HFFc6 (cell line): ENCODE measurements at places on chromosomes 5 and 9.

DNA sequence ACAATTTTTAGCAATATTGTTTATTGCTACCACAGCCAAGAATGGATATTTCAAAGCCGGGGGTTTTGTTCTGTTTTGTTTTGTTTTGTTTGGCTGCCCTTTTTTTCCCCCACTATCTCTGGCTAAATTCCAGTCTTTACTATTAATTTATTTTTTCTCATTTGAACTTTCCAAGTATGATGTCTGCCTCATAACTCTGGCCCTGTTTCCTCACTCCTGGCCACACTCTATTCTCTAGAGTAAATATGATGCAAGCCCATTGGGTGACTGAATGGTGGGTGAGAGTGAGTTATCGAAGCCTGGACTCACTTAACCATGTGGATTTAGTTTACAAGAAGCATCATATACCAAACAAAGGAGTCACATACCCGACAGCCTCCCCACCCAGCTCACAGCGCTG, 41.9 kb downstream of the WDR36 start:
- DNase-seq, result no peak

GRCh38 chr5:150442699-150443080, 6.8 kb downstream of the RPS14 start:
- DNase-seq, result no peak

- peak; percentile 77 for DNase-seq
Observed at GRCh38 chr5:173328844-173329490, 753 bp upstream of the STC2 start.

- no peak for DNase-seq
Observed at GRCh38 chr5:117020999-117021398, 446.4 kb upstream of the SEMA6A start.

GRCh38 chr5:10524376-10525123, 39.3 kb upstream of the ANKRD33B start:
- peak; percentile 89 for DNase-seq

DNA sequence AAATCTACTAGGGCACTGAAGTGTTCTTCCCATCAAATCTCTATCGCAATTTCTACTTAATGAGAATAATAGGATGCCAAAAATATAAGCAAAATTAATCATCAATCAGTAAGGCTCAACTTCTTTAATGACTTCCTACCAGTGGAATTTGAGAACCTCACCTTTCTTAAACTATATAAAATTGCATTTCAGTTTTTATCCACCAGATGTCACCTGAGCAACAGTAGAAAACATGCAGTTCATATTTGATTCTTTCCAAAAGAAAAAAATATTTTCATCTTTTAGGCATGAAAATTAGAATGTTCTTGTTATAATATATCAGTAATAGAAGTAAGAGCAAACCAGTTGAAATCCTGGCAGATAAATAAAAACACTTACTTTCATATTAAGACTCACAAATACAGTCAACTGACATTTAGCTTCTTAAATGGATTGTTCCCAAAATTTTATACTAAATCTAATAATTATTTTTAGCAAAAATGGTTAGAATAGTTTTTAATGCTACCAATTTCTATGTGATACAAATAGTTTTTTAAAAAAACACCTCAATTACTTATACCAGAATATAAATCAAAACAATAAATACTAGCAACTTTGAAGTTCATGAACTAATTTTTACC, 13.4 kb upstream of the CCDC112 start:
- DNase-seq, result peak; percentile 46

- no peak for DNase-seq
Observed at GRCh38 chr5:16866795-16867576, 69.1 kb downstream of the MYO10 start.

GRCh38 chr9:131402738-131403492, 9.0 kb downstream of the PRRC2B start:
- peak; percentile 82 for DNase-seq

DNA sequence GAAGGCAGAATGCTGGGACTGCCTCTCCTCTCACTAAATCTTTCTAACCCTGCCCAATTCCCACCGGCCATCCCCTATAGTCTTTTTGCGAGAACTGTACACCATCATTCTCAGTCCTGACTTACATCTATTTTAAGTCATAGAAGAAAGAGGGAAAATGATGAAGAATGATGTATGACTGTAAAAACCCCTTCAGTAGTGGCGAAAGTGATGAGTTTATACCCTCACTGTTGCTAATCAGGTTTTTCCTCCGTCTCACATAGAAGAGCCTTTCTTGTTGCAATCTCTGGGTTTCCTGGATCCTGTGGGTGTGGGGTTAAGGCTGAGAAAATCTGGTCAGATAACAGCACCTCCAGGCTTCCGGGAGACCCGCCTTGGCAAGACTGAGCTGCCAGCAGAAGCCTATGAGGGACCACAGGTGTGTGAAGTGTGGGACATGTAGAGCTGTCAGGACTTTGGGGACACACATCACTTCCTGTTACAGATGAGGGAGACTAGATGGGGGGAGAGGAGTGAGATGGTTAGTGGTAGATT, 147.1 kb upstream of the SLC12A2 start:
- DNase-seq, result no peak
